ENCODE measurements at places on chromosomes 7 and 10.

- DNase-seq, result no peak
Observed at GRCh38 chr10:78821052-78821451, 247.7 kb upstream of the ZMIZ1 start.

GRCh38 chr7:149811221-149811620 is 27.0 kb upstream of the ZNF862 start:
- no peak for DNase-seq

DNA sequence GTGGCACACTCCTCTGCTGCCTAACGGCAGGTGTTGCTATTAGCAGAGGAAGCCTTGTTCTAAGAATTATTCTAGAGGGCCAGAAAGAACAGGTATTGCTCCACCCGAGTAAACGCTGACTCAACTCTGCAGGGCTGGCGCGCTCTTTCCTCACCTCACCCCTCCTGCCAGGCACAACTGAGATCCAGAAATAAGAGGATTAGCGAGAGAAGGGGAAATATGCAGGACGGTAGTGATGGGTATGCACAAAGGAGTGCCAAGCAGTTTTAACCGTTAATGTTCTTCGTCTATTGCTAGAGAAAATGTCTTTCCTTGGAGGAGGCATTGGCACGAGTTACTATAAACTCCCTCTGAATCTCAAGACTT is 369 bp upstream of the SCIN start:
- no peak for DNase-seq

DNA sequence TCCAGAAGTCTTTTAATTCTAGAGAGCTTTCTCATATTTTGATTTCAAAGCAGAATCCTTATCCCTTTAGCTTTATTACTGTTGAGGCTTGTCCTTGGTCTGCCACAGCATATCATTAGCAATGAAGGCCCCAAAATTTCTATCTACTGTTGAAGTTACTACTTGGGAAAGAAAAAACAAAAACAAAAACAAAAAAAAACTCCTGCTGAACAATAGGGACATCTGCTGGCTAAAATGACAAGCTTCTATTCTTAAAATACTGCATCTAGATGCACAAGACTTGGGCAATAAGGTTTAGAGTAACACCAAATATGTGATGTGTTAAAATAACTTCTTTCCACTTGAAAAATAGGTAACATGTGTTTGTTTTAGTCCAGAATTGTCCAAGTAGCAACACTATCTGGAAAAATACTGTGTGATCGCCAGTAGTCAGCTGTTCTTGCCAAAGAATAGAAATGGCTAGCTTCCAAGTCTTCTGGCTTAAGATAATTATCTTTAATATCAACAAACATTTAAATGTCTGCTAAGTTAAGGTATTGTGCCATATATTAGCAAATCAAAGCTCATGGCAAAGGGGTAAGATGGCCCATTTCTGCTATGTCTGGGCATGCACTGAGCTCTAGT is 3.8 kb upstream of the DMTF1 start:
- DNase-seq, result no peak
